ENCODE measurements at places on chromosomes 6 and 20.

- DNase-seq, result no peak
These were observed 182.8 kb upstream of the FOXQ1 start for GRCh38 chr6:1129131-1129530.

DNA sequence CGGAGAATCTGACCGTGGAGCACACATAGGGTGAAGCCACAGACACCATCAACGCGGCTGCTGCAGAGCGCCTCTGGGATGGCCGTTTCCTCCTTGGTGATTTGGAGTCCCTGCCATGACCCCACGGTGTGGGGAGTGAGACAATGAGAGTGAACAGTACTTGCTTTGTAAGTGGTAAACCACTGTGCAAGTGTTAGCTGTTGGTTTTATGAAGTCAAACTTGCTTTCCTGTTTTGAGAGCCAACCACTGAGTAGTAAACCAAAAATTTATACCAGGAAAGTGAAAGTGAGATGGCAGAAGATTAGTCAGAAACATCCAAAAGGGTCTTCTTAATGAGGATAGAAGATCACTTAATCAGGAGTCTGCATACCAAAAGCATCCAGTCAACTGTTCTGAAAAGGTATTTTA lies 160.7 kb downstream of the FOXC1 start:
- no peak for DNase-seq

DNA sequence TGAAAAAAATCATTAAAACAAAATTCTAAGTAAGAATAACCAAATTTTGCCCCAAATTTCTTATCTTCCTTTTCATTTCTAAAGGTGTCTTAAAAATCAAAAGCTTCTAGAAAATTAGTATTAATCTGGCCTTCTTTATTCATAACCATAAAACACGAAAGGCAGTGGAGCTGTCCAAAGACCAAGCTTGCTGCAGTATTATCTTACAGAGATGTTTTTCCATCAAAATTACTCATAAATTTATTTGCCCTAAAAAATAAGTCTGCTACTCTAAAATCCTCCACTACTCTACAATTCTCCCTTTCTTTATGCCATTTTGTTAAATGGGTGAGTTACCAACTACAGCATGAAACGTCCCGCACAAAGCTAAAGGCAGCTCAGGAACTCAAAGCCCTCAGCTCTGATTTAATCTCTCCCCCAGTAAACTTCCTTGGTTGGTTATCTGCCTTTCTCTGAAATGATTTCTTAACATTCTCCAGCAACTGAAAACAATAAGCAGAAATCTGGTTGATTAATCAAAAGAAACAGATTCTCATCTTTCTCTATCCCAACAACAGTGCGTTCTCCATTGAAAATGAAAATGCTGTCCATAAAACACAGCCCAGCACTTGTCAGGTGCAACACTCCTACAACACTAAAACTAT lies 2.1 kb downstream of the USP49 start:
- DNase-seq, result no peak

DNA sequence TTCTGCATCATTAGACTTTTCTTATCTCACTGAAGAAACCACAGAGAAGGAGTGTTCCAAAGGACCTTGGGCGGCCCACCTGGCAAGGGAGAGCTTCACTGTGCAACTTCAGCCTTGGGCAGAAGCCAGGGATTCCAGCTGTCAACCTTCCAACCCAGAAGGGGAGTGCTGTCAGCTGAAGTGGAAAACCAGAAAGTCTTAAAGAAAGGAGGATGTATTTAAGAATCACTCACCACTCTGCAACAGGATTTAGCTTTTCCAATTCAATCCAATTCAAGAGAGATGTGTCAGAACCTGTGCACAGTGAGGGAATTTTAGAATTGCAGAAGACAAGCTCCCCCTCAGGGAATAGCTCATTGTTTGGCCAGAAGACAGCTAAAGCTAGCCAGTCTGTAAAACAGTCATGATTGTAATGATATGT lies 553.7 kb downstream of the CD83 start:
- no peak for DNase-seq

- no peak for DNase-seq
These were observed 27.9 kb downstream of the SULF2 start for GRCh38 chr20:47757145-47758035.
